ENCODE measurements at places on chromosomes 1 and 21.

GRCh38 chr1:80064524-80064923 lies 1058.0 kb upstream of the ADGRL4 start:
- no peak overlapping the region for H3K27ac ChIP-seq
- H3K27me3 ChIP-seq: no peaks in the 10 kb centered on the region
- no peak for DNase-seq
- no peaks in the 10 kb centered on the region for H3K36me3 ChIP-seq

GRCh38 chr1:231919886-231920285 lies 293.3 kb downstream of the DISC1 start:
- peak overlapping the region; percentile 83 for H3K27ac ChIP-seq
- peaks cover 65% of the 10 kb centered on the region for H3K4me1 ChIP-seq
- peak overlapping the region; percentile 50 for H3K4me3 ChIP-seq
- H3K36me3 ChIP-seq: peaks cover 9% of the 10 kb centered on the region

GRCh38 chr21:37098751-37099150 lies 25.7 kb downstream of the TTC3 start:
- H3K27me3 ChIP-seq: no peaks in the 10 kb centered on the region
- no peaks in the 10 kb centered on the region for H3K4me1 ChIP-seq
- H3K36me3 ChIP-seq: peaks cover 27% of the 10 kb centered on the region
- no peak for DNase-seq
- H3K27ac ChIP-seq: no peak overlapping the region
- no peak overlapping the region for H3K4me3 ChIP-seq

GRCh38 chr1:170583186-170583585 lies 51.2 kb downstream of the GORAB start:
- no peak for DNase-seq
- H3K27me3 ChIP-seq: peaks cover 13% of the 10 kb centered on the region
- H3K4me3 ChIP-seq: no peak overlapping the region
- no peaks in the 10 kb centered on the region for H3K36me3 ChIP-seq

DNA sequence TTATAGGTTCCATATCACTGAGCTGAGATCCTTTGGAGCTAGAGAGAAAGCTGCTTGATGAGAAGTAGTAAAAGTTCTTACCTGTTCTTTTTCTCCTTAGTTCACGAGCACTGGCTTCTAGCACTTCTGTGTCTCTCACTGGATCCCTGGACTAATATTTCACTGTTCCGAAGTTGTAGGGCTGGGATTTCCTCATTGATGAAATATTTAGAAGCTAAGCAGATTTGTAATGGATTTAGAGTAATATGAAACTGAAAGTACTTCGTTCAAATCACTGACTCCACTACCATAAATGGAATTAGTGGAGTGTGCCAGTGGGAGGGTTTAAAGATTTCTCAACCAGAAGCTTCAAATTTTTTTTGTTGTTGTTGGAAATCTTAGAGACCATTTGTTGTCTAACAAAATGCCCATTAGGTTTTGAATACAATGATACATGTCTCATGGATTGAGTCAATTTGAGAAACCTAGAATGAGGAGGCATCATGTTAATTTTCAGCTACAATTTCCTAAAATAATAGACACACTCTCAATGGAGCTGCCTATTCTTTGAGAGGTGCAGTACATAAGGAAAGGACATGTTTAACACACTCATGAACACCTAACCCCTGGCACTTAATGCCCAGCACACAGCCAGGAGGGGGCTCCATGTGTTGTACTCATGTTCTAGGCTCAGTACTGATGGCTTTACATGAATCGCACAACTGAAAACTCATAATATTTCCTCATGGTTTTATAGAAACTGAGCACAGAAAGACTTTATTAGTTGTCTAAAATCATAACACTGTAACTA lies at the start of gene GBP1:
TSS of gene GBP1 (minus strand) at position 130 of the 790 bp plus-strand sequence. CDS start 1,974 bp downstream, outside the sequence.
- H3K4me3 ChIP-seq: peak within 1 kb of the TSS; percentile 94
- DNase-seq: no peak
- peaks cover 68% of the 10 kb centered on the region for H3K4me1 ChIP-seq

- H3K36me3 ChIP-seq: no peaks in the 10 kb centered on the region
- no peak overlapping the region for H3K4me3 ChIP-seq
- H3K27me3 ChIP-seq: peaks cover 43% of the 10 kb centered on the region
- no peaks in the 10 kb centered on the region for H3K4me1 ChIP-seq
- no peak overlapping the region for H3K27ac ChIP-seq
These were observed 44.8 kb downstream of the RIMS3 start for GRCh38 chr1:40620586-40621210.

DNA sequence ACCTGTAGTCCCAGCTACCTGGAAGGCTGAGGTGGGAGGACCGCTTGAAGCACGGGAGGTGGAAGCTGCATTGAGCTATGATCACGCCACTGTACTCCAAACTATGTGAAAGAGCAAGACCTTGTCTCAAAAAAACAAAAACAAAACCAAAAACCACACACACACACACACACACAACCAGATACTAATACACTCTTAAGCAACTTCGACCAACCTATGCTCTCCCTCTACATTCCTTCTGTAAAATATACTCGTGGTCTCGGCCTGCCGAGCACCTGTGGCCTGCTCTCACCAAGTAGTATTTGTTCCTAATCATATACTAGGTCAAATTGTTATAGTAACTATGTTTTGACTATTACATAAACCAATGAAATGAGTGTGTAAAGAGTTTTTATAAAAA lies 13.5 kb upstream of the SYT2 start:
- no peak overlapping the region for H3K4me3 ChIP-seq
- no peak for DNase-seq
- no peak overlapping the region for H3K27ac ChIP-seq
- peaks cover 5% of the 10 kb centered on the region for H3K4me1 ChIP-seq

- peaks cover 24% of the 10 kb centered on the region for H3K4me1 ChIP-seq
- no peaks in the 10 kb centered on the region for H3K36me3 ChIP-seq
- no peak overlapping the region for H3K27ac ChIP-seq
- no peak for DNase-seq
- H3K4me3 ChIP-seq: no peak overlapping the region
These were observed 71.4 kb downstream of the ZNF281 start for GRCh38 chr1:200338451-200338850.

GRCh38 chr1:53359934-53360276 lies 32.0 kb upstream of the LRP8 start:
- H3K4me1 ChIP-seq: no peaks in the 10 kb centered on the region
- DNase-seq: peak; percentile 19
- H3K27ac ChIP-seq: no peak overlapping the region
- peaks cover 3% of the 10 kb centered on the region for H3K36me3 ChIP-seq
- peaks cover 34% of the 10 kb centered on the region for H3K27me3 ChIP-seq

- no peak overlapping the region for H3K27ac ChIP-seq
- no peak for DNase-seq
- peaks cover 5% of the 10 kb centered on the region for H3K4me1 ChIP-seq
- H3K36me3 ChIP-seq: no peaks in the 10 kb centered on the region
These were observed 35.7 kb upstream of the MYSM1 start for GRCh38 chr1:58735586-58735985.

GRCh38 chr21:32475162-32475812 lies 62.8 kb downstream of the EVA1C start:
- no peaks in the 10 kb centered on the region for H3K27me3 ChIP-seq
- DNase-seq: no peak
- H3K36me3 ChIP-seq: no peaks in the 10 kb centered on the region
- peaks cover 2% of the 10 kb centered on the region for H3K4me1 ChIP-seq
- no peak overlapping the region for H3K4me3 ChIP-seq

DNA sequence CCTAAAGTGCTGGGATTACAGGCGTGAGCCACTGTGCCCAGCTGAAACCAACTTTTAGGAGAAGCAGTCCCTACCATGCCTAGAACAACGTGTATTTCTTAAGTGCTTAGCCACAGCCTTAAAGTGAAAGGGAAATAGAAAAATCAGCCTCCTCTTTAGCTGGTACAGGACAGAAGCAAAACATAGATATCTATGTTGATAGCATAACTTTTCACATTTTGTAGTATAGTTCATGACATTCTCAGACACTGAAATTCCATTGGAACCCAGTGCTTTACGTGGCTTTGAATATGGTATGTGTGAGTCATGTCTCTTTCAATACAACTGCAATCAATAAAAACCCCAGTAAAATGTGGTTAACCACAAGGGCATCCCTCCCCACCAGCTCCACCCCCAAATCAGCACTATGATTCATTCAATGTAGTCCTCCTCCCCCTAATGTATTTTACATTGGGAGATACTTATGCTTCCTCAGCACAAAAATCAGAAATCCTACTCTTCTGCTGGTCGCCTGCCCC lies 32.1 kb downstream of the TGFB2 start:
- H3K36me3 ChIP-seq: no peaks in the 10 kb centered on the region
- H3K4me1 ChIP-seq: peaks cover 9% of the 10 kb centered on the region
- no peak overlapping the region for H3K27ac ChIP-seq
- no peak overlapping the region for H3K4me3 ChIP-seq
- peaks cover 39% of the 10 kb centered on the region for H3K27me3 ChIP-seq

GRCh38 chr1:113321771-113322387 lies 68.4 kb upstream of the MAGI3 start:
- no peaks in the 10 kb centered on the region for H3K27me3 ChIP-seq
- H3K27ac ChIP-seq: no peak overlapping the region
- no peaks in the 10 kb centered on the region for H3K4me1 ChIP-seq
- no peak overlapping the region for H3K4me3 ChIP-seq
- DNase-seq: no peak

DNA sequence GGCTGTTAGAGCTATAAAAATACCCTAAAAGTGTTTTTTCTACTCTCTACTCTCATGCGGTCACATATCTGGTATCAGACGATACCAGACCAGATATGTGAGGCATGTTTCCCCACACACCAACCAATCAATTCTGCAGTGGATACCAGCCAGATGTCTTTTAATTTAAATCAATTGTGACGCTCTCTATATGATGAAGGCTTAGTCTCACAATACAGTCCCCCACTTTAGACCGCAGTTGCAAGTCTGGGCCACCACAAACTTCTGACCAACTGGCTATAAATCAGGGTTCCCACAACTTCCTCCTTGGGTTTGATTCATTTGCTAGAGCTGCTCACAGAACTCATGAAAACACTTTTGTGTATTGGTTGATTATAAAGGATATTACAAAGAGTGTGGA lies 586.1 kb upstream of the ZP4 start:
- H3K36me3 ChIP-seq: no peaks in the 10 kb centered on the region
- H3K27ac ChIP-seq: no peak overlapping the region
- DNase-seq: no peak
- no peaks in the 10 kb centered on the region for H3K4me1 ChIP-seq
- no peaks in the 10 kb centered on the region for H3K27me3 ChIP-seq

- no peak overlapping the region for H3K4me3 ChIP-seq
- no peak for DNase-seq
- peaks cover 26% of the 10 kb centered on the region for H3K27me3 ChIP-seq
- H3K4me1 ChIP-seq: peaks cover 2% of the 10 kb centered on the region
- H3K27ac ChIP-seq: no peak overlapping the region
These were observed 9.7 kb downstream of the CLCNKA start for GRCh38 chr1:16031551-16031950.

GRCh38 chr1:70459496-70460225 lies 48.6 kb downstream of the CTH start:
- H3K27ac ChIP-seq: no peak overlapping the region
- DNase-seq: no peak
- H3K4me3 ChIP-seq: no peak overlapping the region

DNA sequence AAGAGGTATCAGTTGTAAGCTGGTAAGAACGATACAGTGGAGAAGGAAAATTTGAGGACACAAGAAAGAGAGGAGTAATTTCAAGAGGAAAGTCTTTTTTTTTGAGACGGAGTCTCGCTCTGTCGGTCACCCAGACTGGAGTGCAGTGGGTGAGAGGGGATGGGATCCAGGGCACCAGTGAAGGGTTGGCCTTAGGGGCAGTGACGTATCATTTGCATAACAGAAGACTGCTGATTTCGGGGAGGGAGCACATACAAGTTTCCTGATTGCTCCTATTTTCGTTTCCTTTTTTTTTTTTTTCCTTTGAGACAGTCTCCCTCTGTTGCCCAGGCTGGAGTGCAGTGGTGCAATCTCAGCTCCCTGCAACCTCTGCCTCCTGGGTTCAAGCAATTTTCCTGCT lies 4.2 kb downstream of the S100A13 start:
- no peaks in the 10 kb centered on the region for H3K36me3 ChIP-seq
- H3K27ac ChIP-seq: no peak overlapping the region
- H3K4me3 ChIP-seq: no peak overlapping the region

- H3K36me3 ChIP-seq: peaks cover 58% of the 10 kb centered on the region
- peaks cover 93% of the 10 kb centered on the region for H3K4me1 ChIP-seq
- peak overlapping the region; percentile 27 for H3K4me3 ChIP-seq
- no peak for DNase-seq
- H3K27ac ChIP-seq: peak overlapping the region; percentile 98
These were observed 24.7 kb downstream of the CAPZB start for GRCh38 chr1:19460535-19461219.

DNA sequence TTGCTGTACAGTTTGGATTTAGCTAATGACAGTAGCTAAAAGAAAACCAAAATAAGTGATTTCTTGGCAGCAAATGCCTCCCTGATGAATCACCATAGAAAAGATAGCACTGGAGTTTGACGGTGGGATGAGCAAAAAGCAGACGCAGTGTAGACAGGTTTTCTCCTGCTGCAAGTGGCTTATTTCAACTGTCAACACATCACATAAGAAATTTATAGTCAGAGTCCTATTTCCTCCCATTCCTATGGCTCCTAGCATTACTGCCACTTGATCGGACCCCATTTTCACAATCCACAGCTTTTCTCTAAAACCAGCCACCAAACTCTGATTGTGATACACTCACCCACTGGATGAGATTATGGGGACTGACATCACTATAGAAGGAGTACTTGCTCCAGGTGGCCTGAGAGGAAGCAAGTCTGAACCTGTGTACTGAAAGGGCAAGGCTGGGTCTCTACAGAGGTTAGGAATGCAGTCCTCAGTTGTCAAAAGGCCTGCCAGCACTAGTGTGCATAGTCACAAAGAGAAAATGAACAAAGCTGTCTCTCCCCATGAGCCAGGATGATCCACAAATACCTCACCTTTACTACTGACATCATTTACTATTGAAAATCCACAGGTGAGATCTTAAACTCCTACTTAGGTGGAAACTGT lies 359.8 kb downstream of the LTN1 start:
- peaks cover 13% of the 10 kb centered on the region for H3K4me1 ChIP-seq
- H3K27ac ChIP-seq: no peak overlapping the region
- DNase-seq: no peak
- H3K36me3 ChIP-seq: no peaks in the 10 kb centered on the region
- no peak overlapping the region for H3K4me3 ChIP-seq
- no peaks in the 10 kb centered on the region for H3K27me3 ChIP-seq

DNA sequence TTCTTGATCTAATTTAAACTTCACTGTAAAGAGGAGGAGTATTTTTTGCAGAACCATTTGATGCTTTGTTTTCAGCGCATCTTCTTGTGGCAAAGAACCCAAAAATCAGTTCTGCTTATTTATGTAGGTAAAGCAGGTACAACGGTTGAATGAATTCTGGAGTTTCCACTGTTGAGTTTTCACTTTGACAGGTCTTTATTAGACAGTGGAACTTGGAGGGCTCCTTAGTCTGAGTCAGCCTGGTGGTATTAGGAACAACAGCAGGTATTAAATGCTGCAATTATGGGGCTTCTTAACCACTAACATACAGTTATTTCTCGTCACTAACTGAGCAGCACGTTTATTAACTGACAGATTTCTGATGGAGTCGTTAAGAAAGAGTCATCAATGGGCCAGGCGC lies 1.2 kb downstream of the LRIG2 start:
- peak overlapping the region; percentile 85 for H3K27ac ChIP-seq
- H3K27me3 ChIP-seq: no peaks in the 10 kb centered on the region
- DNase-seq: no peak
- peak overlapping the region; percentile 85 for H3K4me3 ChIP-seq
